CD4-positive, alpha-beta T cell treated with Interleukin-15 for 1 hour (primary cell): ENCODE measurements at places on chromosomes 11 and 22.

DNA sequence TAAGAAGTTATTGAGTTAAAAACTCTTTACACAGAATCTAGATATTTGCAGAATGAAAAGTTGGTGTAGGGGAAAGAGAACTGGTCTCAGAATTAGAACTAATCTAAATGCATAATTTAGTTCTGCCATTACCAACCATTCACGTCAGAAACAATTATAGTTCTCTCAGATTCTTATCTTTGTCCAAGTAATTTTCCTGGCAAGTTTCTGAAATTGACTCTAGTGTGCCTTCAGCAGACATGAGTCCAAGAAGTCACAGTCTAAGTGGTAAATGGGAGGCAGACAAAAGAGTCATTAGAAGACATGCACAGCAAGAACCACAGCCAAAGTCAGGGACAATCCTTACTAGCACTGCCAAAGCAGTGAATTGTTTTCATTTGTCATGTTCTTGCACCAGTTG, 1870.1 kb downstream of the LRRC4C start:
- DNase-seq, result no peak

DNA sequence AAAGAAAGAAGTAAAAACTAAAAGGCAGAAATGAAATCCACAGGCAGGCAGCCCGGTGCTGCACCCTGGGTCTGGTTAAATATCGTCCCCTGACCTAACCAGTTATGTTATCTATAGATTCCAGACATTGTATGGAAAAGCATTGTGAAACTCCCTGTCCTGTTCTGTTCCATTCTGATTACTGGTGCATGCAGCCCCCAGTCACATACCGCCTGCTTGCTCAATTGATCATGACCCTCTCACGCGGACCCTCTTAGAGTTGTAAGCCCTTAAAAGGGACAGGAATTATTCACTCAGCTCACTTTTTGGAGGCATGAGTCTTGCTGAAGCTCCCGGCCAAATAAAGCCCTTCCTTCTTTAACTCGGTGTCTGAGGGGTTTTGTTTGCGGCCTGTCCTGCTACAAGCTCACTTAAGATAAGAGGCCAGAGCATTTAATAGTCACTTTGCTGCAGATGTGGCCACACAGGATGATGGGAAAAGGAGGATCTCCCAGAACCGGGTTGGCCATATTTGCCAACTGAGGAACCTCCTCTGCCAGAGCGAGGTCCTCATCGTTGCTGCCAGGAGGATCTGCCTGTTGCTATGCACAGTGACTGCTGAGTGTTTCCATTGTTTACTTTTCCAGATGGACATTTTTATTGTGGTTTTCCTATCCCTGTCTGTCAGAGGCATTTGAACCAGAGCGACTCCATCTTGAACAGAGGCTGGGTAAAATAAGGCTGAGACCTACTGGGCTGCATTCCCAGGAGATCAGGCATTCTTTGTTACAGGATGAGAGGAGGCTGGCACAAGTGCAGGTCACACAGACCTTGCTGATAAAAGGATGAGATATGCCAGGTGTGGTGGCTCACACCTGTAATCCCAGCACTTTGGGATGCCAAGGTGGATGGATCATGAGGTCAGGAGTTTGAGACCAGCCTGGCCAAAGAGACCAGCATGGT, 10.2 kb downstream of the C11orf96 start:
- DNase-seq, result no peak

DNA sequence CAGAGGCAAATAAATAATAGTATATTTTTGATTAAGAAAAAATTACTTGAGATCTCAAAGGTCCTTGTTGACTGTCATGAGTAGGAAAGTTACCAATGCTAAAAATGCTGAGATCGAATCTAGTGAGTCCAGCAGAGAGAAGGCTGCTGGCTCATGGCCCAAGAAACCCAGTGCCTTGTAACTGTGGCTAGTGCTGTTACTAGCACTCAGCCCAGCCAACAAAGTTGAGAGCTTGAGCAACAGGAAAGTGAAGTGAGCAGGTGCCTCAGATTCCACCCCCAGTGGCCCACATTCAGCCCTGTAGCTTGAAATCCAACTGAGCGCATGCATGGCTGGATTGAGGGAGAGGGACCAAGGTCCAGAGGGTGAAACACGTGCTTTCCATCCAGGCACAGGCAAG, 398.2 kb downstream of the SHANK2 start:
- DNase-seq, result no peak

DNA sequence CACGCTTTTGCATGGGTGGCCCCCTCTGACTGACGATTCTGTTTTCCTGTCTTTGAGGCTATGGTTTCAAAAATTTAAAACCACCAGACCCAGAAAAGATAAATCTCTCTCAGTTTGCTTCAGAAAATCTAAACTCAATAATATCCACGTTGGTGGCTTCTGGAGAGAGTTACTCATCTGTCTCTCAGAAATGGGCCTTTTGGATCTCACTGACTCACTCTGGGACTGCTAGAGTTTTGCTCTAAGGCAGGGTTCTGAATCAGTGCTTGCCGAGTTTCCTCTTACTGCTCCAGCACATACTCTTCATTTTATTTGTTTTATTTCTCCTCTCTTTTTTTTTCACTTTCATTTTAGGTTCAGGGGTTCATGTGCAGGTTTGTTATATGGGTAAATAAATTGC, 305.7 kb downstream of the BLID start:
- DNase-seq, result no peak

DNA sequence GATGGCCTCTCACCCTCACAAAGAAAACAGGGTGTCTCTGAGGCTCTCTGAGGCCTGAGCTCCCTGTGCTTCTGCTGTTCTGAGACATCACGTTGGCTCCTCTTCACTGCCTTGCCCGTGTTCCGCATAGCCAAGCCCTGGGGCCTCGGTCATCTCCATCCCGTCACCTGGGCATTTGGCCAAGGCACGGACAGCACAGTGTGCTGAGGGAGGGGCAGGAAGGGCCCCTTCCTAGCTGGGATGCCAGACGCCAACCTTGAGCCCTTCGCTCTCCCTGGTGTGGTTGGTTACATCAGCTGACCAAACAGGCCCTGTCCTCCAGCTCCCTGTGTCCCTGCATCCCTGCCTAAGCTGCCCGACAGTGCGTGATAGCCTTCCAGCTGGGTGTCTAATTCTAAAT, 25.9 kb downstream of the MOV10L1 start:
- no peak for DNase-seq

DNA sequence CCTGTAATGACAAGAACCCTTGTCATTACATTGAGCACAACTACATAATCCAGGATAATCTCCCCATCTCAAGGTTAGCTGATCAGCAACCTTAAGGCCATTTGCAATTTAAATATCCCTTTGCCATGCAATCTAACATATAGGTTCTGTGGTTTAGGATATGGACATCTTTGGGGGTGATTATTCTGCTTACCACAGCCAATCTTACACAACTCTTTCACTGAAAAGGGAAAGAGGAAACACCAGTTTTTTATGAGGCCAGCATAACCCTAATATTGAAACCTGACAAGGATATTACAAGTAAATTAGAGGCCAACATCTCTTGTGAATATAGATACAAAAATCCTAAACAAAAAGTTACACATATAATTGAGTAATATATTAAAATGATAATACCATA, 78.5 kb downstream of the CYP2R1 start:
- DNase-seq, result no peak

DNA sequence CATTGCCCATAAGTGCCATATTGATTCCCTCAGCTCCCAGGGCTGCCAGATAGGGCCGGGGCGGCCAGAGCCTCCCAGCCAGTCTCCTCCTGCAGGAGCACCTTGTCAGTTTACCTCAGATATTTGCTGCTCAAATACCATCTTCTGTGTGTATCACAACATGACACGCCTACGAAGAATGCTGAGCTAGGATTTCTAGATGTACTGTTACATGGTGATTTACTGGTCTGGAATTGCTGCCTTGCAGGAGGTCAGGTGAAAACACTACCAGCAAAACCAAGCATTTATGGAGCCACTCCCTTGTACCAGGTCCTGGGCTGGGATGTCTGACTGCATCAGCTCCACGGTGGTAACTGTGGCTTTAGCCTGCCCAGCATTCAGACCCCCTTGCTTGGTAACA, 11.8 kb downstream of the MICAL3 start:
- DNase-seq, result no peak

GRCh38 chr11:125923012-125923579, 18.8 kb downstream of the DDX25 start:
- DNase-seq, result peak; percentile 30

- DNase-seq, result no peak
Measured at GRCh38 chr11:69480547-69481392, 693 bp upstream of the LINC01488 start.

- no peak for DNase-seq
Measured at GRCh38 chr11:124307093-124307492, 6.7 kb downstream of the OR8D1 start.

GRCh38 chr11:65779919-65780769, 632 bp downstream of the AP5B1 start:
- DNase-seq, result peak; percentile 80

- no peak for DNase-seq
Measured at GRCh38 chr22:50255099-50255498, 4.0 kb upstream of the HDAC10 start.

DNA sequence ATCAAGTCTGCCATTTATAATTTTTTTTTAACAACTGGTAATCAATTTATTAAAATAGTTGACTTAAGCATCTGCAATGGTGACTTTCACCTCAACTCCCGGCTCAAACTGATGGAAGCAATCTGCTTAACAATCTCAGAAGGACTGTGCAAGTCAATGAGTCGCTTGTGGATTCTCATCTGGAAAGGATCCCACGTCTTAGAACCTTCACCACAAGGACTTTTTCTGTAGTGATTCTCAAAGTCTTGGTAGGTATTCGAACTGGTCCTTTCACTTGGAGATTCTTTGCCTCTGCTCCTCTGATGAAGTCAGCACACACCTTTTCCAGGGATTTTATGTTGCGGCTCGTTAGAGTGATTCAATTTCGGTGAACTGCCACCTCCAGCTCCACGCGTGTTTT, 7.3 kb downstream of the RSF1 start:
- no peak for DNase-seq

DNA sequence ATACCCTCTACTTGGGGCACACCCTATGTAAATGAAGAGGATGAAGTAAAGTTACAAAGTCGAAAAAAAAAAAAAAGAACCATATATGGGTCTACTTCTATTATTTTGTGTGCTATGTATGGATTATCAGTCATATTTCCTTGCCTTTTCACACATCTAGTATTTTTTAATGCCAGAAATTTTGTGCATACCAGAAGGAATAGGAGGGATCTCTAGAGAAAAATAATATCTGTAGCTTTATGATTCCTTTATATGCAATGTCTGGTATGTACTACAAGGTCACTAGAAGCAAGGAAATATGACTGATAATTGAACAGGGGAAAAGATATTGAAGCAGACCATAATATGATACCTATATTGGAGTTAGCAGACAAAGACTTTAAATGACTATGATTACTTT, 713.4 kb downstream of the OPCML start:
- no peak for DNase-seq

- DNase-seq, result no peak
Measured at GRCh38 chr11:83827940-83828554, 541.9 kb upstream of the CCDC90B start.

DNA sequence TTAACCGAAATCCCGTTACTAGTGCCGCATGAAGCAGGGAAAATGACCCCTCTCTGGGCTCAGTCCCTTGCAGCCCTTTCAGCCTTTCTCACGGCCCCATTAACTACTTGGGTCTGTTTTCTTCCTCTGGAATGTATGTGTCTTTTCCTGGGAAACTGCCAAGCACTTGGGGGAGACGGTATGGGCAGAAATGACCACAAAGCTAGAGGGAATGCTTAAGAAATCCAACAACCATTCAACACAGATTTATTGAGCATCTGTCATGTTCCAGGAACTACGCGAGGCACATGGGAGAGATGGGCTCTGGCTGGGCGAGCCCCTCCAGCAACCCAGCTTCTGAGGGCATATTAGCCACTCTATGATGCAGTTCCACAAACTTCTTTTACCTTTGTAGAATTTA, 462.6 kb downstream of the BUD13 start:
- DNase-seq, result no peak

GRCh38 chr11:94586978-94587377, 19.8 kb downstream of the PIWIL4 start:
- no peak for DNase-seq

GRCh38 chr11:85740481-85741400, 54.7 kb upstream of the CCDC89 start:
- no peak for DNase-seq
